ENCODE measurements at places on chromosomes 1 and 21. TPM values are rescaled to one million over a fixed set of nuclear protein-coding genes. Genes with fewer than 3 reads are reported as not detected.

Gene ZSWIM5
- 0.34 TPM for polyA plus RNA-seq

Gene NCMAP
- polyA plus RNA-seq: 0.06 TPM

Gene AMPD1
- polyA plus RNA-seq: 142 TPM

Gene PODN
- 8.5 TPM for polyA plus RNA-seq

Gene SPATA21
- polyA plus RNA-seq: 0.30 TPM

Gene FAM163A
- 0.31 TPM for polyA plus RNA-seq

Gene KRTAP6-1
- not detected for polyA plus RNA-seq

Gene GUCA2A
- polyA plus RNA-seq: not detected

Gene CRYBG2
- 0.40 TPM for polyA plus RNA-seq

Gene TIE1
- 55.3 TPM for polyA plus RNA-seq

Gene LY9
- polyA plus RNA-seq: 0.34 TPM

Gene DISP3
- polyA plus RNA-seq: 0.30 TPM

Gene TSTD1
- polyA plus RNA-seq: 30.0 TPM

Gene SPRR5
- not detected for polyA plus RNA-seq

Gene KCND3
- 2.1 TPM for polyA plus RNA-seq

Gene FHAD1
- polyA plus RNA-seq: 2.1 TPM

Gene KIF26B
- polyA plus RNA-seq: 0.99 TPM

Gene TRMT13
- 25.2 TPM for polyA plus RNA-seq

Gene SNAP47
- 35.2 TPM for polyA plus RNA-seq

Gene PADI2
- polyA plus RNA-seq: 147 TPM

Gene HSD3B1
- polyA plus RNA-seq: not detected

Gene MR1
- polyA plus RNA-seq: 3.3 TPM

Gene AMY1B
- not detected for polyA plus RNA-seq

Gene ADCY10
- 0.17 TPM for polyA plus RNA-seq

Gene KPNA6
- 25.6 TPM for polyA plus RNA-seq

Gene RYR2
- polyA plus RNA-seq: 3.1 TPM

Gene HPCA
- 0.92 TPM for polyA plus RNA-seq

Gene NPHS2
- not detected for polyA plus RNA-seq

All from hindlimb muscle (tissue), 1 donor.